ENCODE measurements at places on chromosomes 3 and 15. TPM values are rescaled to one million over a fixed set of nuclear protein-coding genes. Genes with fewer than 3 reads are reported as not detected.

DNA sequence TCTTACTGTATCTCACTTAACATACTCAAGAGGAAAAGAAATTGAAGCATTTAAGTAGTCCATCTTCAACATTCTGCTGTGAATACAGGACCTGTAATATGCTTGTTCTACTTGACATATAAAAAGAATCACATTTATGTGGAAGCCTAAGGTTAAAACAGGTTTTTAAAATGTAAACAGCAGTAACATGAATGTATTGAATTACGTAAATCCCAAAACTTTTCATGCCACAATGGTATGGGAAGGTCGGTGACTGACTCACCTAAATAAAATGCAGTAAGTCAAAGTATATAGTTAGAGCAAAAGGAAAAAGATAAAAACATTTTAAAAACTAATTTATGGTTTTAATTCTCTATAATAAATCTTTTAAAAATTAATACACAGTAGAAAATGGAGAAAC is 115.7 kb upstream of the TJP1 start:
- no peak for DNase-seq
- peaks cover 25% of the 10 kb centered on the region for H3K4me1 ChIP-seq
- H3K4me3 ChIP-seq = no peak overlapping the region
- no peaks in the 10 kb centered on the region for H3K36me3 ChIP-seq
- H3K27ac ChIP-seq = no peak overlapping the region

- H3K27ac ChIP-seq = no peak overlapping the region
- H3K27me3 ChIP-seq = peaks cover 6% of the 10 kb centered on the region
- no peak overlapping the region for H3K4me3 ChIP-seq
- no peaks in the 10 kb centered on the region for H3K36me3 ChIP-seq
- peaks cover 9% of the 10 kb centered on the region for H3K4me1 ChIP-seq
- no peak for DNase-seq
Measured at GRCh38 chr3:31220431-31220830, 312.3 kb upstream of the STT3B start.

SPATA12 gene
- 0.15 TPM for total RNA-seq

- no peaks in the 10 kb centered on the region for H3K36me3 ChIP-seq
- no peaks in the 10 kb centered on the region for H3K27me3 ChIP-seq
- no peaks in the 10 kb centered on the region for H3K4me1 ChIP-seq
- H3K27ac ChIP-seq = no peak overlapping the region
- no peak for DNase-seq
Measured at GRCh38 chr3:151400341-151400740, 15.8 kb upstream of the P2RY12 start.

DNA sequence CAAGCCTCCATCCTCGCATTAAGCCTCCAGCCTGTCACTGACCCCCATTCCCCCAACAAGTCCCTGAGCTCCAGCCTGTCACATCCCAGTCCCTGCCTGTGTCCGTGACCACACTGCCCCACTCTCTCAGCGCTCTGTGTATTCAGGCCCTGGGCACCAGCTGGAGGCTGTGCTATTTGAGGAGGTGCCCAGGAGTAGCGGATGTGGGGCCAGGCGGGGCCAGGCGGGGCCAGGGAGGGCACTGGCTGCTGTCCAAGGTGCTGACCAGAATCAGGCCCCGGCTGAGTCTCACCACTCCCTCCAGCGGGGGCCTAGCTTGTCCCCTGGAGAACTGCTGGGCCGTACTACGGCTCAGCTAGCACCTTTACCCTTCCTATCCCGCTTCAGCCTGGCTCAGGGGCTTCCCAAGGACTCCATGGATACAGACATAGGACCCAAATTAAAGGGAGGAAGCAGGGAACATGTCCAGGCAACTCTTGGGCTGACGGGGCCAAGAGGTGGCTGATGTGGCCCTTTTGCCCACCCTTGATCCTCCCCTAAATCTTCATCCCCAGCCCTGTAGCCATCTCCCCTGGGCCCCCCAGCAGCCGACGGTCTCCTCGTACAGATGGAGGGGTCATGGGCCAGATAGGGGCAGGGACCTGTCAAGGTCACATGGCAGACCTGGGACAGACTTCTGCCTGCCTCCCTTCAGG is 1.1 kb downstream of the HHATL start:
- H3K27ac ChIP-seq = no peak overlapping the region
- H3K27me3 ChIP-seq = peaks cover 15% of the 10 kb centered on the region
- H3K4me1 ChIP-seq = no peaks in the 10 kb centered on the region
- DNase-seq = peak; percentile 75
- no peak overlapping the region for H3K4me3 ChIP-seq

DNA sequence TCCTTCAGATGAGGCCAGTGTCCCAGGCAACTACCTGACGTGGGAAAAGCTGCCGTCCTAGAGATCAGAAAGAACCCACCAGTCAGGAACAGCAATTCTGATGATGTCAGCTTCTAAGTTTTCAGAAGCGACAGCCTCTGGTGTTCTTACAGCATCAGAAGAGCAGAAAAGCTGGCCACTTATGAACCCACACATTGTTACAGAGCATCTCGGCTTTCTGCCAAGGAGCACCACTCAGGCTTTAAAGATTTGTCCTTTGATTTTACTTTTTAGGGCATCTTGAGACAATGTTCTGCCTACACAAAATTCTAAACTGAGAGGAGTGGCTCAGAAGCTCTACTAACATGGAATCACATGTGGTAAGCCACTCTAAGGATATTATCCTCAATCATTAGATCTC is 49.7 kb upstream of the BOC start:
- H3K4me3 ChIP-seq = no peak overlapping the region
- H3K4me1 ChIP-seq = peaks cover 11% of the 10 kb centered on the region
- no peak for DNase-seq
- H3K27me3 ChIP-seq = peaks cover 4% of the 10 kb centered on the region

ANKRD63 gene
- total RNA-seq = not detected

GOLGA6D gene
- 1.2 TPM for total RNA-seq

ZMYND10 gene
- not detected for total RNA-seq

GRCh38 chr3:128319741-128320141 is 146.9 kb downstream of the DNAJB8 start:
- H3K36me3 ChIP-seq = no peaks in the 10 kb centered on the region
- DNase-seq = no peak
- no peak overlapping the region for H3K27ac ChIP-seq
- peaks cover 3% of the 10 kb centered on the region for H3K27me3 ChIP-seq
- H3K4me1 ChIP-seq = peaks cover 4% of the 10 kb centered on the region

DNA sequence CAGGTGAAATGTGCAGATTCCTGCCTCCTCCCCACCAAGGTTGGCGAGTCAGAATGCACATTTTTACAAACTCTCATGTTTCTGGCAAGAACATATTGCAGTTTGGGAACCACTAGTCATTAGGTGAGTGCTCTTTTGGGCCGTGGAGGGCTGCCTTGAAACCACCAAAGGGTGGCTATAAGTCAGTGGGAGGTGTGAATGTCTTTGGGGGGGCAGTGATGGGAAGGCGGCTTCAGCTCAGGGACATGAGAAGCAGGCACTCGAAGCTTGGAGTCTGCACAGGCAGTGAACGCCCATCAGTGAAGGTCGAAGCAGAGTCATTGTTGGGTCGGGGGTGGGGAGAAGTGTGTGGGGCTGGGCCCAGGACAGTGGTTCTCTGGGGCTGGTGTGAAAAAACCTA is 1.1 kb downstream of the NOX5 start:
- no peak overlapping the region for H3K27ac ChIP-seq
- peaks cover 4% of the 10 kb centered on the region for H3K36me3 ChIP-seq
- no peak overlapping the region for H3K4me3 ChIP-seq
- no peak for DNase-seq
- no peaks in the 10 kb centered on the region for H3K4me1 ChIP-seq

- H3K36me3 ChIP-seq = no peaks in the 10 kb centered on the region
- H3K27ac ChIP-seq = no peak overlapping the region
- H3K4me3 ChIP-seq = no peak overlapping the region
- no peak for DNase-seq
- peaks cover 15% of the 10 kb centered on the region for H3K4me1 ChIP-seq
- peaks cover 5% of the 10 kb centered on the region for H3K27me3 ChIP-seq
Measured at GRCh38 chr15:25674913-25675312, 188.2 kb downstream of the ATP10A start.

DNA sequence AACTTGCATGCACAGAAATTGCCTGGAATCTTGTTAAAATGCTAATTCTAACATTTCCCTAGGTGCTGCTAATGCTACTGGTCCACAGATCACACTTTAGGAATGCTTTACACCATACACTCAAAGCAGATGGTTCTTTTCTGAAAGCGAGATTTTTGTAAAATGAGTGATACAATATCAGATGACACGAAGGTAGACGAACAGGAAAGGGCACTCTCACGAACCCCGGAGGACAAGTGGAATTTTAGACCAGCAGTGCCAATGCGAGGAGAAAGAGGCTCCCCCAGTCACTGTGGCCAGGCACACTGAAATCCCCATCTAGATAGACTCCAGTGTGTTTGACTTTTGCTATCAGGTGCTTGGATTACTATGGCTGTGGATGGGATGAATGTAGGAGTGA is 21.0 kb downstream of the FAIM start:
- no peak overlapping the region for H3K27ac ChIP-seq
- no peaks in the 10 kb centered on the region for H3K27me3 ChIP-seq
- no peaks in the 10 kb centered on the region for H3K4me1 ChIP-seq
- no peak for DNase-seq
- no peaks in the 10 kb centered on the region for H3K36me3 ChIP-seq
- no peak overlapping the region for H3K4me3 ChIP-seq

DNA sequence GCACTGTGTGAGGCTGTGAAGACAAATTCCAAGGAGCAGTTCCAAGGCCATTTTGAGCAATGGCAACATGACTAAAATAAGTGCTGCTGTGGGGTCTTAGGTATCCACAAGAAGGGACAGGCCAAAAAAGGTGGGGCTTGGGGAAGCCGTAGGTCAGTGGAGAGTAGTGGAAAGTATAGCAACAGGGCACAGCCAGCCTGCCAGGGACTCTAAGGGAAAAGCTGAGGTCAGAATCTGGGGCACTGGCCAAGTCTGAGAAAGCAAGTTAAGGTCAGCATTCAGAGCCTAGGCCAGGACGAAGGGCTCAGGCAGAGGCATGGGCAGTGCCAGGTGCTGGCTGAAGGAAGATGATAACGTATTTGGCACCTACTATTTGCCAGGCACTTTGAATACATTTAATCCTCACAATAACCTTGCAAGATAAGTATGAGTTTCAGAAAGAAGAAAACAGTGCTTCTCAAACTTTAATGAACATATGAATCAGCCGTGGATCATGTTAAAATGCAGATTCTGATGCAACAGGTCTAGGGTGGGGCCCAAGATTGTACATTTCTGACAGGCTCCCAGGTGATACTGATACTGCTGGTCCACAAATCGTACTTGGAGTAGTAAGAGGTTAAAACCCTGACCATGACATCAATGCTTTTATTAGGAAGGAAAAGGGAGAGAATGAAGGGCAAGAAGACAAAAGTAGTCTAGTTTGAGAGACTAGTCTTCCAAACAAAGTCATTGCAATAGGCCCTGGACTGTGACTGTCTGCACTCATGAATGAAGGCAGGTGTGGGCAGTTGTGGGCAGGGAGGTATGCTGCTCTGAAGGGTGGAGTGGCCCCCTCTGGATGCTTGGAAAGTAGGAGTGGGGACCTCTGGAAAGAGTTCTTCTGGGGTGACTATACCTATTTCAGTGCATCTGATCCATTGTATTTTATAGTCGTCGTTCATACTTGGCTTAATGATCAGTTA is 106.3 kb upstream of the ANKRD28 start:
- H3K27me3 ChIP-seq = no peaks in the 10 kb centered on the region
- no peak overlapping the region for H3K27ac ChIP-seq
- H3K36me3 ChIP-seq = no peaks in the 10 kb centered on the region
- H3K4me1 ChIP-seq = no peaks in the 10 kb centered on the region
- no peak overlapping the region for H3K4me3 ChIP-seq
- no peak for DNase-seq

DNA sequence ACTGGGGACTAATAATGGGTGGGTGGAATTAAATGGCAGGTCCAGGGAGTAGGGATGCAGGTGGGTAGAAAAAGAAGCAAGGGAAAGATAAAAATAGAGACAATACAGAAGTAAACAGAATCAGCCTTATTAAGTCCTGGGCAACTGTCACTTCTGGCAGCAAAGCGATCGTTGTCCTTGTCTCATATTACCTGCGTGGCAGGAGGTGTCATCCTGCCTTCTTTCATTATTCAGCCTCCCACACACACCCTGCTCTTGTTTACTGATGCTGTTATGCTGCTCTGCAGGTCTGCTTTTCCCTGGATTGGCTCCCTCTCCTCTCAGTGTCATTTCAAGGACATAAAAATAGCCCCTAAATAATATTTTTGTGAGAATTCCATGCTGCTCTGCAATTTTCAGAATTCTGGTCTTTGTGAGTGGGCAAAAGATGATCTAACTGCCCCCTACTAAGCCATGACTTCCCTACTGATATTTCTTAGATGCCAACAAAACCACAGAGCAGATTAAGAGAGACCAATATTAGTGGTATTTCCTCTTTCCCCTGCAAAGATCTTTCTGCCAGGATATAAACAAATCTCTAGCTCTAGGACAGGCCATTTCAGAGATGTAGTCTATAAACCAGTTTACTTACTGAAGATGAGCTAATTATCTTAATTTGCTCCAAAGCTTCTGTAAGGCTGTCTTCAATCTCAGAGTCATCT is 8.5 kb downstream of the VEPH1 start:
- no peak overlapping the region for H3K27ac ChIP-seq
- H3K36me3 ChIP-seq = no peaks in the 10 kb centered on the region
- no peak overlapping the region for H3K4me3 ChIP-seq
- no peak for DNase-seq

- H3K36me3 ChIP-seq = no peaks in the 10 kb centered on the region
- DNase-seq = no peak
- no peaks in the 10 kb centered on the region for H3K27me3 ChIP-seq
- no peak overlapping the region for H3K27ac ChIP-seq
Measured at GRCh38 chr3:69890084-69890483, 109.4 kb upstream of the SAMMSON start.

- peak overlapping the region; percentile 98 for H3K27ac ChIP-seq
- peak; percentile 19 for DNase-seq
- no peaks in the 10 kb centered on the region for H3K27me3 ChIP-seq
Measured at GRCh38 chr15:77187751-77188464, 117.0 kb upstream of the TSPAN3 start.

- no peaks in the 10 kb centered on the region for H3K36me3 ChIP-seq
- DNase-seq = no peak
- no peak overlapping the region for H3K27ac ChIP-seq
- no peaks in the 10 kb centered on the region for H3K4me1 ChIP-seq
- no peak overlapping the region for H3K4me3 ChIP-seq
- H3K27me3 ChIP-seq = no peaks in the 10 kb centered on the region
Measured at GRCh38 chr3:41277790-41278465, 78.6 kb downstream of the CTNNB1 start.

IL20RB gene
- total RNA-seq = 2.9 TPM

GRCh38 chr15:80441714-80442113 is 37.5 kb downstream of the ARNT2 start:
- no peak overlapping the region for H3K4me3 ChIP-seq
- no peaks in the 10 kb centered on the region for H3K36me3 ChIP-seq
- H3K4me1 ChIP-seq = peaks cover 7% of the 10 kb centered on the region
- no peak for DNase-seq

TRPM1 gene
- total RNA-seq = not detected

Data from endothelial cell (in vitro differentiated cells).